Stimulated activated CD8-positive, alpha-beta memory T cell treated with anti-CD3 and anti-CD28 coated beads, Interleukin-4, amount 100 ng/mL, for 1 hour (primary cell): ENCODE measurements at places on chromosomes 2 and 18.
A peak's percentile ranks its signal among the peaks of the same experiment; 100 is the strongest.

- DNase-seq = no peak
These were observed 1.4 kb downstream of the FAM171B start for GRCh38 chr2:186695081-186695756.

GRCh38 chr2:173611121-173611520, 256.4 kb downstream of the CDCA7 start:
- DNase-seq = no peak

- DNase-seq = no peak
These were observed 28.1 kb upstream of the PTPN2 start for GRCh38 chr18:12911929-12912703.

DNA sequence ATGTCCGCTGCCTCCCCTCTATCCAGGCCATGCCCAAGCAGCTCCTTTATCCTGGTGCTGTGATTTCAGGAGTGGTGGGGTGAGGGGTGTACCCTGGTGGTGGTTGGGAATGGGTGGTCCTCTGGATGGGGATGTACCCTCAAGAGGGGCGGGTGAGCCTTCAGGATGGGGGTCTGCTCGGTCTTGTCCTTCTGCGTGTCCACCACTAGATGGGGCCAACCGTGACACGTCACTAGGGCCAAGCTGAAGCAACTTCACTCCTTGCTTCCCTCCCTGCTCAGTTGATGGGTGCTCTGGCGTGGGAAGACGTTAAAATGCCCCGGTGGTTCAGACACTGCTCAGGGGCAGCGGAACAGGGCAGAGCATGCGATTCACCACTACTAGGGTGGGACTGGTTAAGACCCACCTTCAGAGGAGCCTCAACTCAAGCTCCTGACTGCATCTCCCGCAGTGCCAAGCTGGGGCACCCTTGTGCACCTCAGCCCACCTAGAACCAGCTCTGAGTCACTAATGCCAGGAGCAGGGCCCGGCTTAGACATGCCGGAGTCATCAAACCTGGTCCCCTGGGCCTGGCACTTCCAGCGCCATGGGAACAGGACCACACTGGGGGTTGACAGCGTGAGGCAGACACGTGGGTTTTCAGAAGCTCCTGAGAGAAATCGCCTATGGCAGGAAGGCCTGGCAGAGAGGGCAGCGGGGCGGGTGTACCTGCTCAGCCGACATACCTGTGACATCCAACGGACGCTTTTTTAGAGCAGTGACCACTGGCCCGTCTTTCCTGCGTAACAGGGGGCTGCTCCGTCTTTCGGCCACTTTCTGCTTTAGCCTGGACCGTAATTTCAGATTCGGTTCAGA, 256.7 kb downstream of the HDAC4 start:
- DNase-seq = no peak

DNA sequence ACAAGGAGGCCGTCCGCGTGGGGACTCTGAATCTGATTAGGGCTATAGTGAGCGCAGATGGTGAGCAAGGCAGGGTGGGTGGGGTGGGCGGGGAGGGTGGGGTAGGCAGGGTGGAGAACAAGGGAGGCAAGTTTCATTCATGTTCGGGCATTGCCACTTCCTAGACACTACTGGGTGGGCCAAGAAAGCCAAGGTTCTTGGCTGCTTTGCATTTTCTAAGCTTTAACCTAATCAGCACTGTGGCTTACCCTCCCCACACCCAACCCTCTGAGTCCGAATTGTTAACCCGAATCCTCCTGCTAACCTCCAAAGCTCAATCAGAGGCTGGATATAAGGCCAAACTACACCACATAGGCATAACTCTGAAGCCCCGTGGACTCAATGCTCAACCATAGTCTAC, 18.1 kb downstream of the MROH2A start:
- no peak for DNase-seq

DNA sequence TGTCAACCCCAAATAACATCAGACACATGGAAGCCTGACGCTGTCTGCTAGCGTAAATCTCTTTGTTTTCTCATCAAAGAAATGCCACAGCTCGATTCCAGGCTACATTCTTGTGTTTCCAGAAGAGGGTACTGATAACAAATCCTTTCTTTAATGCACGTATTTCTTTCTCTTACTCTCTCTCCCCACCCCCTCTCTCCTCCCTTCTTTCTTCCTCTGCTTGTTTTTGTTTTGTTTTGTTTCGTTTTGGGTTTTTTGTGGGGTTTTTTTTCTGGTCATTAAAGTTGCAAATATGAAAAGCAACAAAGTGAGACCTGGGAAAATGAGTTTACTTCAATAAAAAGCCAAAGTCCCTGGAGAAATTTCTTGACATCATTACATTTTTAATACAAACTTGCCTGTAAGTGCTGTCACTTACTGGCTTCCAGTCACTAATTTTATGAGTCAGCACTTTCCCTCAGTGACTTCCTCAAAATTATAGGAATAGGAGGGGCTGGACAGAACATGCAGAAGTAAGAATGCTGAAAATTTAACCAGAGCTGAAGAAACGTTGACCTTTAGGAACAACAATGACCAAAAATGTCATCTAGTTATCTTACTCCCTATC, 106.7 kb upstream of the NABP1 start:
- no peak for DNase-seq

DNA sequence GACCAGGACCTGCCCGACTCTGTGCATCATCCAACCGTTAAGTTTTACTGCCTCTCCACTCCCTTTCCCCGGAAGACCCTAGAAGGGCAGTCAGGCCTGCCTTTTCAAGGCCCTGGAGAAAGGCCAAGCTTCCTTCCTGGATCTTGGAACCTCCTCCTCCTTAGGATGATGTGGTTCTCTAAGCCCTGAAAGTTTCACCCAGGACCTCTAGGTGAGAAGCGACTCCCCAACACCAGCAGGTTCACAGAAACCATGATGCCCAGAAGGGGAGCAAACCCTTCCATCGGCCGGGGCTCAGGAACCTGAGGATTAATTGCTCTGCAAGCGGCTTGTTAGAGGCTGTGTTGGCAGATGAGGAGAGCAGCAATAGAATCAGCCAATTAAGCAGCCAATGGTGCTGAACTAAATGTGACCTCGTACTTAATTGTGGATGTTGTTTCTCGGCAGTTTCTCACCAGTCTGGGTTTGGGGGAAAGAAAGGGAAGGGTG, 94.2 kb upstream of the FZD7 start:
- DNase-seq = no peak

DNA sequence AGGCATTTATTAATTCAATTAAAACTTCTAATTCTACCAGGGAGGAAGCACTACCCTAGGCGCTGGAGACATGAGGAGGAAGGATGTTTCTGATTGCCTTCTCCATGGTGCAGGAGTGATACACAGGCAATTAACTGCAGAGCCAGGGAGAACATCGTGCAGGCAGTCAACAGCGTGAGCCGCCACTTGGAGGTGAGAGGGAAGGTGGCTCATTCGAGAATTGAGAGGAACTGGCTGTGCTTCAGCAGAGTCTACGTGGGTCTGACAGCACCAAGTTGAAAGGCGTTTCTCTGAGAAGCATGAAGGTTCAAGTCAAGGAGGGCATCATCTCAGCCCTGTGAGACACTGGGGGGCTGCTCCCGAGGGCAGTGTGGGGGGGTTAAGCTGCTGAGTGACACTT, 388.7 kb upstream of the MYT1L start:
- DNase-seq = no peak

- peak; percentile 5 for DNase-seq
These were observed 652 bp downstream of the PPM1B start for GRCh38 chr2:44169155-44169898.

DNA sequence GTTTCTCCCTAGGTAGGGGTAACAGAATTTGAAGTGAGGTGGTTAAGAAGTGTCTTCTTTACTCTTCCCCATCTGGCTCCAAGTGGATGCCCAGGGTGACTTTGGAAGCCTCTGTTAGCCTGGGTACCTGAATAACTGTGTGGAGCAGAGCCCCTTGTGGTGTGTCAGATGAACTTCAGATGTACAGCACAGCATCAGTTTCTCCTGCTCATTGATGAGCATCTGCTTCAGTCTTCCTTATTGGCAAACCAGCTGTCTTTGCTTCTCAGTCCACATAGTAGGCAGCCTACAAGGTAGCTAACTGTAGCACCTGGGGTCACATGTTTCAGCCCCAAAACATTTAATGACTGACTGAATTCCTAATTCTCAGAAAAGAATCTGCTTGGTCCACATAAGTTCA, 56.2 kb upstream of the ATP8B1 start:
- no peak for DNase-seq

DNA sequence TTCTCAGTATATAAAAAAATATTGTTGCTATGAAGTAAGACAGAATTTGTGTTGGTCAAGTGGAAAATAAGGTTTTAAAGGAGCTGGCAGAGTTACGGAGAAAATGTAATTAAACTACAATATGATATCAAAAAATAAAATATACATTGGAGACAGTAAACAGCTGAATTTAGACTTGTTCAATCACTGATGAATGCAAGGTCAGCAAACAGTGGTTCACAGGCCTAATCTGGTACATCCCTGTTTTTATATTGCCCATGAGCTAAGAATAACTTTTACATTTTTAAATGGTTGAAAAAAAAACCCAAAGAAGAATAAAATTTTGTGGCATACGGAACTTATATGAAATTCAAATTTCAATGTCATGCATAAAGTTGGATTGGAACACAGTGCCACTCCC, 131.0 kb upstream of the TRIB2 start:
- no peak for DNase-seq

- DNase-seq = no peak
These were observed 8.2 kb downstream of the APLF start for GRCh38 chr2:68475576-68475975.

DNA sequence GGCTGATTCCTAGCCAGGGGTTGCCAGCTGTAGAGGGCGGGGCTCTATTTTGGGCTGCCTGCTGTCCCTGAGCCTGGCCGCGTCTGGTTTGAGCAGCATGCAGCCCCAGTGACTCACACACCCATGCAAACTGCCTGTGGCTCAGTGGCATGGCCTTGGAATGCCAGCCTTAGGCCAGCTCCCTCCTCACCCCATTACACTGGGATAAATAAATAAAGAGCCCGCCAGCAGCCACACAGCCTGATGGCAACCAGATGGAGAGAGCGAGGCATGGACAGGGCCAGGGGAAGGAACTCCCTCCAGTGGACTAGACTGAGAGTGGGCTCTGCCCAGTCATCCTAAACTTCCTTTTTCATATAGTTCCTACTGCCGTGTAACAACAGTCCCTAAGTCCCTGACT, 18.3 kb downstream of the NHEJ1 start:
- DNase-seq = no peak

GRCh38 chr2:201608021-201608420, 35.3 kb downstream of the TMEM237 start:
- DNase-seq = no peak

GRCh38 chr2:112597537-112598322, 13.3 kb downstream of the CHCHD5 start:
- no peak for DNase-seq

- DNase-seq = no peak
These were observed 119.6 kb downstream of the SLC8A1 start for GRCh38 chr2:40332191-40332826.

DNA sequence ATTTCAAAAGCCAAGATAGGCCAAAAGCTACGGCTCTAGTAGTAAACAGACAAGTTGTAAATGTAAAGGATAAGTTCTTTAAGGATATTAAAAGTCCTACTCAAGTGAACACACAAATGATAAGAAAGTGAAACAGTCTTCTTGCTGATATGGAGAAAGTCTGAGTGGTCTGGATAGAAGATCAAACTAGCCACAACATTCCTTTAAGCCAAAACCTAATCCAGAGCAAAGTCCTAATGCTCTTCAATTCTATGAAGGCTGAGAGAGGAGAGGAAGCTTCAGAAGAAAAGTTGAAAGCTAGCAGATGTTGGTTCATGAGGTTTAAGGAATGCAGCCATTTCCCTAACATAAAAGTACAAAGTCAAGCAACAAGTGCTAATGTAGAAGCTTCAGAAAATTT, 111.7 kb upstream of the ZEB2 start:
- DNase-seq = no peak

GRCh38 chr2:172307800-172308199, 119.6 kb upstream of the ITGA6 start:
- no peak for DNase-seq

DNA sequence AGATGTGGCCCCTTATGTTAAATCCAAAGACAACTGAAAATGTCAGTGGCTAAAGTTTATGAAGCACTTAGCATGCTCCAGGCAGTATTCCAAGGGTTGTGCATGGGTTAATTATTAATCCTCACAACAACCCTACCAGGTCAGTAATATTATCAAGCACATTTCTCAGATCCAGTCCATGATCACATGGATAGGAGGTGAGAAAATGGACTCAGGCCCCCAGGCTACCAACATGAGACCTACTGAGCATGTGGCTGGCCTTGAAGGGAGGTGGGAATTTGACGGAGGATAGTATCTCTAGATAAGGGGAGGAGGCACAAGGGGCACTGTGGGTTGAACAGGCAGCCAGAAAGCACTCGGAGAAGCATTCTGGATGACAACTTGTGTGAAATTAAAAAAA, 412.0 kb downstream of the MEIS1 start:
- no peak for DNase-seq

DNA sequence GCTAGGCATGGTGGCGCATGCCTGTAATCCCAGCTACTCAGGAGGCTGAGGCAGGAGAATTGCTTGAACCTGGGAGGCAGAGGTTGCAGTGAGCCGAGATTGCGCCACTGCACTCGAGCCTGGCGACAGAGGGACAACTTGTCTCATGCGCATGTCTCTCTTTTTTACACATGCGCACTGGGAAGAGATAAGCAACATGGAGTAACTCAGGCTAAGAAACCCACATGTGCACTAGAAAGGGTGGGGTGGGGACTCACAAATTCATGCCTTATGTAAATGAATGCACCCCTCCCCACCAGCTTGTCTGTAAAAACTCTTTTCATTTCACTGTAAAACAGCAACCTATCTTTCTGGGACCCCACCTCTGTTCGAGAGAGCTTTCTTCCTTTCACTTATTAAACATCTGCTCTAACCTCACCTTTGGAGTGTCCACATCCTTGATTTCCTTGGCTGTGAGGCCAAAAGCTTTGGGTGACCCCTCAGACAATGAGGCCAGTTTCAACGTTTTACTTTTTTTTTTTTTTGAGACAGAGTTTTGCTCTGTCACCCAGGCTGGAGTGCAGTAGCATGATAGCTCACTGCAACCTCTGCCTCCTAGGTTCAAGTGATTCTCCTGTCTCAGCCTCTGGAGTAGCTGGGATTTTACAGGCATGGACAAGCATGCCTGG, 91.6 kb upstream of the RMP24 start:
- no peak for DNase-seq

GRCh38 chr18:56246916-56247315, 391.5 kb downstream of the TXNL1 start:
- no peak for DNase-seq

DNA sequence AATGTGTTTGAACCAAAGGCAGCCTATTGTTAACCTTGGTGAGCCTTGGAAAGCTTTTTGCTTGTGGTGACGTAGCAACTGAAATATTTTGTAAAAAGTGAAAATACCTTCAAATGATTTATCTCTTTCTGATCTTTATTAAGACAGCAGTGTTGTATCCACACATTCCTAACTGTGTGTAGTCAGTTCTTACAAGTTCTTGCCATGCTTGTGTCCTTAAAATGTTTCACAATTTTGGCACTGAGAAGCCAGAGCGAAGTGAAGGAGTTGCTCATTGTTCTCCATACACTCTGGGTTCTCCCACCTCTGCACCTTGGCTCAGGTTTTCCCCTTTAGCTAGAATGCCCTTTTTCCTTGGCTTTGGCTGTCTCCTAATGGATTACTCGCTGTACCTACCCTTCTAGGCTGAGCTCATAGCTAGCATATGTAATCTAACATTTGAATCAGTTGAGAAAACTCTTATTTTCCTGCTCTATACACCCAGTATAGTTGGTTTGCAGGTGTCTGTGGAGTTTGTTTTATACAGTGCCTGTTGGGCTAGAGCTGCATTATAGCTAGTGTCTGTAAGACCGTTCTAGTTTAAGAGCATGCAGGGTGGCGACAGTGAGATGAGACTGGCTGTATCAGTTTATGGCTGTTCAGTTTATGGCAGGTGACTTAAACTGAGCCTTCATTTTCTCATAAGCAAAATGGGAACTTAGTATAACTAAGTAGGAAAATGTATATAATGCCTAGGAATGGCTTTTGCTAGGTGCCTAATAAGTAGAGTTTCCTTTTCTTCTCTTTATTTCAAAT, 45.5 kb downstream of the FMNL2 start:
- DNase-seq = no peak
